ENCODE measurements at places on chromosomes 3 and 15. TPM values are rescaled to one million over a fixed set of nuclear protein-coding genes. Genes with fewer than 3 reads are reported as not detected.

DNA sequence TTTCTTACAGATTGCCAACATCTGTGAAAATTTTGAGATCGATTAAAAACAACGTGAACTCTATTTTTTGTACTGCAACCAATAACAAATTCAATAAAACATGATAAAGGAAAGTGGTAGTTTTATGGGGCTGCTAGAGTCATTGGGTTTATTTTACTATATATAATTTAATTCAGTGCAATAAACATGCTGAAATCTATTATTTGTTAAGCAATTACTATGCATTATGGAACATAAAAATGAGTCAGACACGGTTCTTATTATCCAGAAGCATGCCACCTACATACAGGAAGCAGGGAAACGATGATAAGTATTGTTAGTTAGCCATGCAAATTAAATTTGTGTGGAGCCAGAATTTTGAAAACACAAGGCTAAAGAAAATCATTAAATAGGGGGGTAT is 27.2 kb downstream of the NPHP3 start:
- no peak overlapping the region for H3K27ac ChIP-seq
- no peaks in the 10 kb centered on the region for H3K27me3 ChIP-seq
- H3K4me1 ChIP-seq, result peaks cover 2% of the 10 kb centered on the region
- H3K4me3 ChIP-seq, result no peak overlapping the region
- peaks cover 42% of the 10 kb centered on the region for H3K36me3 ChIP-seq
- no peak for DNase-seq

KLHL6 gene
- not detected for total RNA-seq

ARGFX gene
- total RNA-seq, result not detected

- no peaks in the 10 kb centered on the region for H3K4me1 ChIP-seq
- no peaks in the 10 kb centered on the region for H3K36me3 ChIP-seq
- peaks cover 48% of the 10 kb centered on the region for H3K27me3 ChIP-seq
- no peak overlapping the region for H3K4me3 ChIP-seq
- H3K27ac ChIP-seq, result no peak overlapping the region
- DNase-seq, result no peak
Observed at GRCh38 chr3:42698216-42698910, 4.2 kb downstream of the HHATL start.

All from IMR-90 (cell line).